Stimulated activated CD4-positive, alpha-beta T cell treated with anti-CD3 and anti-CD28 coated beads, Interleukin-15, amount 100 ng/mL, for 1 hour (primary cell): ENCODE measurements at places on chromosomes 12 and 14.
A peak's percentile ranks its signal among the peaks of the same experiment; 100 is the strongest.

GRCh38 chr14:102442241-102443211, 67.0 kb downstream of the ANKRD9 start:
- DNase-seq = no peak

- DNase-seq = no peak
These were observed 139.9 kb downstream of the TTC7B start for GRCh38 chr14:90676356-90676755.

DNA sequence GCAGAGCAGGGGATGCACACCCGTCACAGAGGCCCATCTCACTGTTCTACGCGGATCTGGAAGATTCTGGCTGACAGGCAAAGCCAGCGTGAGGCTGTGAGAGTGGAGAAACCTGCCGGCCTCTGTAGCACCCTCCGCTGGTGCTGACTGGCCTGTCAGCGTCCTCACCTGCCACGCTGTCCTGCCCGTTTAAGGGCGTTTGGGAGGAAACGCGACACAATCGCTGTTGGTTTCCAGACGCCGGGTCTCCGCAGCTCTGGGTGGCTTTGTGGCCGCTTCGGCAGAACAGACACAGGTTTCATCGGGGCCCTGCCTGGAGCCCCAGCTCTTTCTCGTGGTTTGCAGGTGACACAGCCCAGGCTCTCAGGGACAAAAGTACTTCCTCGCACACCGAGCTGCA, 70.6 kb downstream of the NOC4L start:
- no peak for DNase-seq

- no peak for DNase-seq
These were observed 46.6 kb upstream of the ZDHHC17 start for GRCh38 chr12:76717314-76717713.

GRCh38 chr12:50212071-50212467, 44.9 kb upstream of the CERS5 start:
- DNase-seq = no peak

GRCh38 chr12:32336261-32336660, 63.1 kb upstream of the FGD4 start:
- no peak for DNase-seq

DNA sequence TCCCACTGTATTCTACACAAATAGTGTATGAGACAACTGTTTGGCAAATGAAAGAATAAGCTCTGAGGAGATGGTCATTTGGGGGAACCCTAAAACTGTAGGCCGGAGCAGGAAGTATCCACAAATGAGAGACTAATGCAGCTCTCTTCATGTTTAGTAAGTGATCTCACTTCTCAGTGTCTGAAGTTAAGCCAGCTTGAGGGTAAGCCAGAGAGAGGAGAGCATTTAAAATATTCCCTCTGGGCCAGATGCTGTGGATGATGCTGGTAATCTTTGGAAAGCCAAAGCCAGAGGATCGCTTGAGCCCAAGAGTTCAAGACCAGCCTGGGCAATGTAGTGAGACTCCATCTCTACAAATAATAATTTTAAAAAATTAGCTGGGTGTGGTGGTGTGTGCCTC, 130.6 kb upstream of the SINHCAF start:
- no peak for DNase-seq

DNA sequence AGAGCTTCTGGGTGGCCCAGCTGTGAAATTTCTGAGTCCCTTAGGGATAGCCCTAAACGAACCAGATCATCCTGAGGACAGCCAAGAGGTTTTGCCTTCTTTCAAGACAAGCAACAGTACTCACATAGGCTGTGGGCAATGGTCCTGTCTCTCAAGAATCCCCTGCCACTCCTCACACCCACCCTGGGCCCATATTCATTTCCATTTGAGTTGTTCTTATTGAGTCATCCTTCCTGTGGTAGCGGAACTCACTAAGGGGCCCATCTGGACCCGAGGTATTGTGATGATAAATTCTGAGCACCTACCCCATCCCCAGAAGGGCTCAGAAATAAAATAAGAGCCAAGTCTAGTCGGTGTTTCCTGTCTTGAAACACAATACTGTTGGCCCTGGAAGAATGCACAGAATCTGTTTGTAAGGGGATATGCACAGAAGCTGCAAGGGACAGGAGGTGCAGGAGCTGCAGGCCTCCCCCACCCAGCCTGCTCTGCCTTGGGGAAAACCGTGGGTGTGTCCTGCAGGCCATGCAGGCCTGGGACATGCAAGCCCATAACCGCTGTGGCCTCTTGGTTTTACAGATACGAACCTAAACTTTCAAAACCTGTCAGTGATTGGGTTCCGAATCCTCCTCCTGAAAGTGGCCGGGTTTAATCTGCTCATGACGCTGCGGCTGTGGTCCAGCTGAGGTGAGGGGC, 38.9 kb downstream of the DAD1 start:
- peak; percentile 36 for DNase-seq

DNA sequence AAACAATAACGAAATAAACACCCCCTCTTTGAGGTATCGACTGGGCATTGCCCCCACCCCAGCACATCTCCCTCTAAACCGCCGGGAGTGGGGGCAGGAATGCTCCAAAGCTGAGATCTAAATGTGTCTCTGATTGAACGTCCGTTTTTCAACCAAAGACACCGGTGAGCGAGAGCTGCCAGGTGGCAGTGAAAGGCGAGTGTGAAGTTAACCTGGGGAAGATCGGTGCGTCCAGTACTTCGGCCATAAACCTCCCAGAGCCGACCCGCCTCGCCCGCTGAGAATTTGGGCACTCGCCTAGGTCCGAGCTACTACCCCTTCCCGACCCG, 625 bp downstream of the ANGEL1 start:
- no peak for DNase-seq

DNA sequence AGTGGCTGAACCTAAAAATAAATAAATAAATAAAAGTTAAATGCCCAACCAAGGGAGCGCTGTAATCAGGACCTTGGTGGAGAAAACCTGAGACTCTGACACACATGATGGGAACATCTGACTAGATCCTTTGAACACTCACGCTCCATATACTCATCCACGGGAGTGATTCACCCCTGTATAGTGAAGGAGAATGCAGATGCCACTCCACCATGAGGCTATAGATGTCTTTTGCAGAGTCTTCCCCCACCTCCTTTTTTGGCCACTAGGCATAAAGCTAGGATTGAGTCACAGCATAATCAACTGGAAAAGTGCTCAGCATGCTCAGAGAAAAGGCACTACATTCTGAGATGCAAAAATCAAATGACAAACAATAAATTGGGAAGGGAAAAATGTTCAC, 19.0 kb downstream of the ADAM20 start:
- no peak for DNase-seq

- DNase-seq = no peak
These were observed 13.2 kb downstream of the OTX2 start for GRCh38 chr14:56797003-56797568.

DNA sequence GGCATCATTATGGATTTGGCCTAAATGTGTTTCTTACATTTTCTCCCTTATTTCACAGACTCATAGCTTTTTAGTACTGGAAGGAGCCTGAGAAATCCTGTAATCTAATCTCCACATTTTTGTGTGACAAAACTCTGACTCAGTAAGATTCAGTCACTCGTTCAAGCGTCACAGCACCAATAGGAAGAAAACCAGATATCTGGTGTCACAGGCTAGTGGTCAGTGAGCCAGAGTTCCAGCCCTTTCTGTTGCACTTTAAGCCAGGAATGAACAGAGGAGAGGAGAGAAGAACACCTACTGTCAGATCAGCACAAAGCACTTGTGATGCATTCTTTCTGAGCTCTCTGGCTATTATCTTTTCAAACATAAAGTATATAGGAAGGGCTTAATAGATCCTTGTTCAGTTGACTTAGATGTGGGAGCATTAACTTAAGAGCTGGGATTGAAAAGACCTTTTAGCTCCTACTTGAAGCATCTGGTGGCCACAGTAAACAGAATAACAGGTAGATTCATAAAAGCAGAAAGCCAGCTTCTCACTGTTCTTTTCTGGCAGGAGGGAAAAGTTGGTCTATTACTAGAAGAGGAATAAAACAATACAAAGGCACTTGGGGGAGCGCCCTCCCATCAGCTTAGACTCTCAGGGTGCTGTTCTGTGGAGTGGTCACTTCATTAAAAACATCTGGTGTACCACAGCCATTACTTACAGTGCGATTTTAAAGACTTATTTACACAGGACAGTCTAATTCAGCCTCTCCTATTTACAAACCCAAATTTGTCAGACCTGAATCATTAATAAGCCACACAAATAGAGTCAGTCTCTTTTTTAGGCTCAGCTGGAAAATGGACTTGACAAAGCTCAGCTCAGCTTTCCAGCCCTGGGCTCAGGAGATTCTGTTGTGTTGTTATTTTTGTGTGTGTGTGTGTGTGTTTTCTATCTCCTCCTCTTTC, 12.2 kb upstream of the NID2 start:
- DNase-seq = no peak
